ENCODE measurements at places on chromosomes 4 and X.

DNA sequence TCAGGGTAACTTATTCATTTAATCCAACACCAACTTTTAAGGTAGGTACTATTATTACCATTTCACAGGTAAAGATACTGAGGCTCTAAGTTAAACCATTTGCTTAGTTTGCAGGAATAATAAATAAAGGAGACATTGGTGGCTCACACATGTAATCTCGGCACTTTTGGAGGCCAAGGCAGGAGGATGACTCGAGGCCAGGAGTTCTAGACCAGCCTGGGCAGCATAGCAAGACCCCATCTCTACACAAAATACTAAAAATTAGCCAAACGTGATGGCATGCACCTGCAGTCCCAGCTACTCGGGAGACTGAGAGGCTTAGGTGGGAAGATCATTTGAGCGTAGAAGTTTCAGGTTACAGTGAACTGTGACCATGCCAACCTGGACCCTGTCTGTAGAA is 37.7 kb downstream of the SULT1E1 start:
- DNase-seq: no peak

GRCh38 chr4:17510582-17510981 is 1.3 kb downstream of the QDPR start:
- no peak for DNase-seq

DNA sequence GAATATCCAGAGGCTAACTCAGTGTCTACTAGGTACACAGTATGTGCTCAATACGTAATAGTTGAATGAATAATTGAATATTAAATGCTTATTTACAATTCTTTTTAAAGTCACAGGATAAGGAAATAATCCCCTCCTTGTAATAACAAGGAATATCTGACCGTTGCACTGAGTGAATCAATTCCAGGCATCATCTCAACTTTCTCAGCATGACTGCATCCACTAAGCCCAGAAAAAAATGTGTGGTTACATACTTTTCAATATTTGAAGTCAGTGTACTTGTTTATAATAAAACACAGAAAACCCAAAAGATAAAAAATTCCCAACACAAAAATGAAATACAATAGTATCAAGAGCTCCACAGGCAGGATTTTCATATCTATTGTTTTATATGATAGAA is 105.4 kb downstream of the TMEM144 start:
- DNase-seq: no peak

GRCh38 chr4:81214144-81214880 is 710 bp downstream of the PRKG2 start:
- DNase-seq: peak; percentile 1

- no peak for DNase-seq
Measured at GRCh38 chr4:98611677-98612317, 46.6 kb downstream of the TSPAN5 start.

DNA sequence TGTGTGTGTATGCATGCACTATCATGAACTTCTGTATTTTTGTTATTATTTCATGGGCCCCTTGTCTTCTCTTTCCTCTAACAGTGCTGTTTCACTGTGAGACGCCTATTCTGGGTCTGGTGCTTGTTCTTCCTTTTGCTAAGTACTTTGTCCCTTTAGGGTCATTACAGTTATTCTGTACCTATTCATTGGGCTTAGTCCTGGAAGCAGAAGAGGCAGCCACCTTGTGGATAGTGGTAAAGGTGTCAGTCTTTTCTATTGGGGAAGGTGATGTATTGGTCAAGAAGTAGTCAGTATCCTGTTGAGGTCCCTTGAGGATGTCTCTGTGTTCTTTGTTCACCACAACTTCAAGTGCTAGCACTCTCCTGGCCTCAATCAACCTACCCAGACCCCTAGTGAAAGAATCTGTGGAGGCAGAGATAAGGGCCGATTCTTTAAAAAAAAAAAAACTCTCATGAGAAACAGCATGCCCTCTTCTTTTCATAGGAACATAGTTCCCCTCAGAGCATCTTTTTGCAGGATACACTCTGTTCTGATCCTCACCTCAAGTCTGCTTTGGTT is 593.8 kb downstream of the SPRY1 start:
- DNase-seq: no peak
